ENCODE measurements at places on chromosomes 4 and X. TPM values are rescaled to one million over a fixed set of nuclear protein-coding genes. Genes with fewer than 3 reads are reported as not detected.
A peak's percentile ranks its signal among the peaks of the same experiment; 100 is the strongest.

GRCh38 chr4:165964591-165964990 lies 91.6 kb downstream of the TLL1 start:
- no peak for DNase-seq

GRCh38 chrX:9832811-9833210 lies 46.6 kb downstream of the SHROOM2 start:
- DNase-seq: no peak

DNA sequence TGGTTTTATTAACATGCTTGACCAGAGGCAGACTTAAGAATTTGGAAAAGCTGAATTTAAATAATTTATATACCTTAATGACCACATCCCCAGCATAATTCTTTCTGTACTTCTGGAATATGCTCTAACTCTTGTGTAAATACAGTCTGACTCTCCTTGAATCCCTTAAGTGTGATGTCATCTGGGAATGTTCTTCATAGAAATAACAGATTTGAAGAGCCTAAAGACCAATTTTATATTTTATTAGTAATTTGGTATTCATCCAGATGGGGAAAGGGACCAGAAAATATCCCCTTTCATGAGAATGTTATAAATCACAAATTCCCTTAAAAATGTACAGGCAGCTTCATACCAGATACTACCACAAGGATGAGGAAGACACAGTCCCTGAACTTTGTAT lies 58.3 kb downstream of the KCNIP4 start:
- DNase-seq: no peak

- no peak for DNase-seq
These were observed 54.8 kb downstream of the CCDC149 start for GRCh38 chr4:24858026-24858425.

DNA sequence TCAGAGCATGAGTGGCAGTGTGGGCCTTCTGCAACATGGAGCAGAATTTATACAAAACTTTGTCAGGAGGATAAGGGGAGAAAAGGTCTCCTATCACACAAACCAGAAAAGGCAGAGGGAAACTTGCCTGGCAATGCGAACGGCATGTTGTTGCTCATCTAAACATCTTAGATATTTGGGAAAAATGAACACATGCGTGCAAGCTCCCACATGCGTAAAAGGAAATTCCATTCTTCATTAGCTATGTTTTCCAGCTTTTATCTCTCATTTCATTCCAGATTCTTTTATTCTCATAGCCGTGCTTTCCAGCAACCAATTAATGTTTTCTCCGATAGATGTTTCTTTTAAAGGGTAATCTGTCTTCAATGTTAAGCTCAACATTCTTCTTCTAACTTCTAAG lies 31.3 kb upstream of the GBA3 start:
- no peak for DNase-seq

DNA sequence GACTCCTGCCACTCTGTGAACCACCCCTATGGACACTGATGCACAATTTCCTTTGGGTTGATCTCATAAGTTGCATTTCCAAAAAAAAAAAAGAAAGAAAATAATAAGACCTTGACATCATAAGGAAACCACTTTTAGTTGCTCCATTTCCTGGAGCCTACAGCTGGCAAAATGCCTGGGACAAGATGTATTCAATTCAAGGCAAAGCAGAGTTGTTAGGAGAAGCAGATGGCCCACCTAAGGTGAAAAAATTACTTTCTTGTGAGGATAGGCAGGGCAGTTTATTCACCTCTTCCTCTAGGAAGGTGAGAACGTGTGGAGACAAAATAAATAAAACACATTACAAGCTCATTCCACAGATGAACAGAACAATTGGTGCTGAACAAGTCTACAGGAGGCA lies 14.1 kb upstream of the SCRG1 start:
- DNase-seq: no peak

GRCh38 chr4:110361921-110362320 lies 114.0 kb upstream of the ENPEP start:
- no peak for DNase-seq

DNA sequence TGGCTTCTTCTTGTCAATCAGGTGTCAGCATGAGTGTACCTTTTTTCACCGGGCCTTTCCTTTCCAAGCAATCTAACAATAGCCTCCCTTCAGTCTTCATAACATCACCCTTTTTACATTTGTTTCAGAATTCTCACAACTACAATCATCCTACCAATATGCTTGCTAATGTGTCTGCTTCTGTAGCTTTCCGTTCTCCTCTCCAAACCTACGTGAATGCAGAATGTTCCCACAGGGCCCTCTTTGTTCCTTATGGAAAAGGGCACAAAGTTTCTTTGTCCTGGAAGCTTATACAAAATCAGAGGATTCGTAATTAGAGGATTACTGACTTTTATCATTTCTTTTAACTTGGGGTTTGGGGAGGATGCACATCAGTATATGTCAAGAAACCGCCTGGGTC lies 461.8 kb downstream of the CENPC start:
- DNase-seq: no peak

GRCh38 chrX:2767631-2768455 lies 16.0 kb downstream of the XG start:
- peak; percentile 93 for DNase-seq

- no peak for DNase-seq
These were observed 41.3 kb downstream of the CPLX1 start for GRCh38 chr4:784401-785331.

DNA sequence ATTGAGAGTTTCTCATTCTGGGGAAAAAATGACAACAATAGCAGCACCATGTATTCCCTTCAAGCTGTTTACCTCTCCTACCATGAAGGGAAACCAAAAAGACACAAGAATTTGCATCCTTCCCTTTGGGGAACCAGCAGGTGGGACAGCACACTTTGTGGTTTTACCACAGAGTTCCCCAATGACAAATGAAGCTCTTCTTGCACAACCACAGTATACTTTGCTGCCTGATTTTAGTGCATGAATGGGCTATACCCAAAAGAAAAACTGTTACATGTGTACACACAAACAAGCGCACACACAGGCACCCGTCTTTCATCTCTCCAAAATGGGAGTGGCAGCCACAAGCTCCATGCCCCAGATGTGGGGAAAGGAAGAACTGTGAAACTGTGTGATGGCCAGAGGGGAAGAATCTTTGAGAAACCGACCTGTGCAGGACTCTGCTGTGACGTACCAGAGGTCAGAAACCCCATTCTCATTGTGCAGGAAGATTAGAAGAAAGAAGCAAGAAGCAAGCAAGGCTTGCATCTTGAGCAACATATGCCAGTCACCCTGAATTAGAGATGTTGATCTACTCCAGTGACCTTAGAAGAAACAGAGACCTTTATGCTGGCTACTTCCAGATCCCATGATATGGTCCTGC lies 2.7 kb upstream of the MAML3 start:
- DNase-seq: no peak

- DNase-seq: no peak
These were observed 357 bp upstream of the ETNPPL start for GRCh38 chr4:108763226-108763593.

DNA sequence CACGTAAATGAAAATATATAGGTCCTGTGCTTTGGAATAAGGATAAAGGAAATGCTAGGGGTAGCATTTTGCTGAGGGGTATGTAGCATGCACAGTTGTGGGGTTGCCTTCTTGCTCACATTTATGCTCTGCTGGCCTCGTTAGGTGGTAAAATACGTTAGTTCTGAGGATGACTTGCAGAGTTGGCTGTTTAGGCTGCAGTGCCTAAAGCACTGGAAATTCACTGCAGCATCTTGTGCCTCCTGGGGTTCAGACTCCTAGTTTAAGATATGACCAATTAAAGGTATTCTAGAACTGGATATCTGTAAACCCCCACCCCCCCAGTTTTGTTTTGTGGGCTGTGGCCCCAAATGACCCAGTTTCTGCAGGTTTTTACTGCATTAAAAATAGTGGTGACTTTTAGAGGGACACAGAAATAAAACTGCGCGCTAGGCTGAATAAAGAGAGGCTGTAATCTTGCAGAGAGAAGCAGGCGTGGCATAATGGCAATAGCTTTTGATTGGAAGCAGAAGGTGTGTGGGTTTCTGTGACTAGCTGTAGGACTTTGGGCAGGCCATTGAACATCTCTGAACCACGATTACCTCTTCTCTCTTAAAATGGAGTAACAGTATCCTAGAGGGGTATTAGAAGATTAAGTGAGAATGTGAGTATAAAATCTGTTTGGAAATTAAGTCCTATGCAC lies 79.3 kb downstream of the REPS2 start:
- DNase-seq: no peak

DNA sequence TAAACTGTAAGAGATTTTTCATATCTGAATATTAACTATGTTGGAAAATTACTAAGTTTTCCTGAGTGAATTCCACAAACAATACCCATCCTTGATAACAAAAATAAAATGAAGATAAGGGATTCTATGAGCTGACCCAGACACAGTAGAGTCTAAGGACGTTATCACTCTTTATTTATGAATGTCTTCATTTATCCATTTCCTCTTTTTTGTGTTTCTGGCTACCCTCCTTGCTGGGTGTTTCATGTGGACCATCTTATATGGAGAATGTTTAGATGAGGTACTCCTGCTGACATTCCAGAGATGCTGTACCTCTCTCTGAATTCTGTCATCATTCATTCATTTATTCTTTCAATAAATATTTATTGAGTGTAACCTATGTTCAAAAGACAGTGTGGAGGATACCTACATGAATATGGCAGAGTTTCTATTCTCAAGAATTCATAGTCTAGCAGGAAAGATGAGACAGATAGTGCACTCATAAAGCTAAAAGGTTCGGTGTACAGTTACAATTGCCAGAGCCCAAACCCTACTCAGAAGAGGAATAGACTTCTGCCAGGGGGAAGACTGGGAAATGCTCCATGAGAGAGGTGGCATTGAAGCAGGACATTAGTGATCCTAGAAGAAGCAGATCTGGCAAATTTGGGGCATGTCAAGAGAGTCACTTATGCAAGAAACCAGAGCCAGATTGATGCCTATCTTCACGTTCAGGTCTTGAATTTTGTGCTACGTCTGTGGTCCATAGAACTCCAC lies 195.8 kb downstream of the MAML3 start:
- DNase-seq: no peak

DNA sequence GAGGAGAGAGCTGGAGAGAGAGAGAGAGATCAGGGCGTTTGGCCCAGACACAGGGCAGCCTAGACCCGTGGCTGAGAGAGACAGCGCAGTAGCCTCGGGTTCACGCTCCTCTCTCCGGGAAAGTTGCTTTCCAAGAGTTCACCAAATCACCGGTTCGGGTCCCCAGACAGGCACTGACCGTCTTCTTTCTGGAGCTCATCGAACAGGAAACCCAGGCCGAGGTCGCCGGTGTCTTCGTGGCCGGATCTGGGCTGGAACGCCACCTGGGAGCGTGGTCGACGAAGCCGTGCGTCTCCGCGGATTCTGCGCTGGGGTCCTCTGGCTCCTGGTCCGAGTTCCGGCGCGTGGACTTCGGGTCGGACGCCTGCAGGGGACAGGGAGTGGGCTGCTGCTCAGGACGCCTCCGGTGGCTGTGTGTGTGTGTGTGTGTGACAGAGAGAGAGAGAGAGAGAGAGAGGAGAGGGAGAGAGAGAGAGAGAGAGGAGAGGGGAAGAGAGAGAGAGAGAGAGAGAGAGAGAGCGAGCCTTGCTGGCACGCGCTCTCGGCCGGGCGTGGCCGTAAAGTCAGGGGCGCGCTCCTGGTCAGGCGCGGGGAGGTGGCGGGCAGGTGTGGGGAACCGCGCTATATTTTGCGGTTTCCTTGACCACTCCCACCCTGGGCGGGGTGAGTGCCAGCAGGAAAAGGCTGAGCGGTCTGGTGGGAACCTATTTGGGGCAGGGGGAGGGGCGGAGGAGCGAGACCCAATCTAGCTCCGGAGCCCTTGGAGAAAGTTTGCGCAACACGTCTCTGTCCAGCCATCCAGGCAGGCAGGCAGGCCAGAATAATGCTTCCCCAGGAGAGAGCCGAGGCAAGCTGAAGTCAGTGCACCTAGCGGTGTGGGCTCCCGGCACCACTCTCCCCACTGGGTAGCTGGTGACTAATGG lies 62.1 kb downstream of the RHOXF2B start:
- DNase-seq: peak; percentile 59

GRCh38 chr4:987624-988513 lies 1.0 kb downstream of the IDUA start:
- no peak for DNase-seq

DNA sequence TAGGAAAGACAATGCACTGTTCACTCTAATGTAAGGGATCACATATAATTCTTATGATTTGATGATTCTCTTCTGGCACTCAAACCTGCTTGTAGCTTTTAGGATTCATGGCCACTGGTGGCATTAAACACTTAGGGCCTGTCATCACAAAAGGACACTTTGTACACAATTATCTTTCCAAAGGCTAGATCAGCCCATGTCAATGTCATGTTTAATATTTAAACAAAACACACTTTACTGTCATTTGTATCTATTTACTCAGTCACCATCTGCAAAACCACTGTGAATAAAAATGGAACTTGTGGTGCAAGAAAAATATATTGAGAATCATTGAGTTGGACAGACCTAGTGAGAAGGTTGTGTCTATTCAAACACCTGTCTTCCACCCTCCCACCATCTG lies 83.6 kb upstream of the TTC29 start:
- DNase-seq: no peak

DNA sequence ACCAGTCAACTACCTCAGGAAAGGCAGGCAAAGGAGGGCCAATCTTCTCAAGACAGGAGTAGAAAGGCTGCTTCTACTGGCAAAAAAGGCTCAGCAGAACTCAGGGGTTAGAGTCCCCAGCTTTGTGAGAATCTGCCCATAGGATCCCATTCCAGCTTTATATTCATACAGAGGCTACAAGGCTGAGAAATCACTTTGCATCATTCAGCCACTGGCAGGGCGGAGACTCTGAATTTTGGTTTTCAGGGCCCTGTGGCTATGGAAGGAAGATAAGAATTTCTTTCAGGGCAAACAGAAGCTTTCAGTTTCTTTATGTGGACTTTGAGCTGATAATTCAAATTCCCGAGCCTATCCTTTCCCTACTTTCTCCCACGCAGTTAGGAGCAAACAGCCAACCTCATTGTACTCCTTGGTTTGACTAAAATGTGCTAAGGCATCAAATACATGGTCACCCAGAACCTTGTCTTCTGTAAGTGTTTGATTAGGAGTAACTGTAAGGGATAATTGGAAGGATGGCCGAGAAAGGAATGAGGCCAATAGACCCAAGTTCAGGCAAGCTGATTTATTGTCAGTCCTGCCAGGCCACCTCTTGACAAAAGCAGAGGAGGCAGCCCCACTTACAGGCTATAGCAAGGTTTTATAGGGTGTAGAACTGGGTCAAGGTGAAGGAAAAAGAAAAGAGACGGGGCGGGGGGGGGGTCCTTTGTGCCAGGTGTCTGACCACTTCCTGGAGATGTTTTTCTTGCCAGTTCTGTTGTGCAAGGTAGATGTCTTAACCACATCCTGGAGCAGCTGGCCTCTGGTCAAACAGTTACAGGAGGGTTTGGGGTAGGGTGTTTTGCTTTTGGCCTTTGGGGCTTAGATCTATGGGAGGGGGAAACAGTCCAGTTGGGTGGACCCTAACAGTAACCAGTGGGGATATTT lies 165.3 kb upstream of the PPP1R2C start:
- peak; percentile 32 for DNase-seq

The CPLX1 gene
- total RNA-seq: 20.9 TPM

The PTPN13 gene
- 14.8 TPM for total RNA-seq

The NKX3-2 gene
- total RNA-seq: 2.4 TPM

The SCD5 gene
- total RNA-seq: 3.4 TPM

The TLR10 gene
- total RNA-seq: not detected
